Stimulated activated CD4-positive, alpha-beta T cell treated with anti-CD3 and anti-CD28 coated beads, Interleukin-1b, Interleukin-23, amount 100 ng/mL, for 24 hours (primary cell): ENCODE measurements at places on chromosomes 3 and 15.

DNA sequence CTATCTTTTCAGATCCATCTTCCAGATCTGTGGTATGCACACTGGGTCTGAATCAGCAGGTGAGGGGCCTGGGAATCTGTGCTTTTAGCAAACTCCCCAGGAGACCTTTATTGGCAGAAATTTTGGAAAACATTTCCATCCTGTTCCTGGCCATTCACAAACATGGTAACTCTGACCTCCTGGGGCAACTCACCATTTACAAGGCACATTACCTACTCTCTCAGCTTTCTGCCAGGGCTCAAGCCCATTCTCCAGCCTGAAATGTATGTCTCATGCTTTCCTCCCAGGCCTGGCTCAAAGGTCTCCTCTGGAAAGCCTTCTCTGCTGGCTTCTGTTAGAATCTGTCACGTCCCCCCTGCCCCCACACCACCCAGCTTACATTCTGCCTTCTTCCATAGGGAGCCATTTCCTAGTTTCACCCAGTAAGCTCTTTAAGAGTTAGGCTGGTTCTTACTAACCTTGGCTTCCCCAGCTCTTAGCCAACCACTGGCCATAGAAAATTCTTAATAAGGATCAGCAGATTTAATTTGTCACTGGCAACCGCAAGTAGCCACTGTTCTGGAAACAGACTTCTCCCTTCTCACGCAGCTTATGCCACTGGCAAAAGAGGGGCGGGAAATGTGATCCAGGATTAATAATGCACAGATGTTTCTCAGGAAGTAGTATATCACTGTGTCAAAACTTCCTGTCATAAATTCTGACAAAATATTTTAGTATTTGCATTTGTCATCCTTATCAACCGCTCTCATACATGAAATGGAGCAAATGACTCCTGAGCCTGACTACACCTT is 55.0 kb downstream of the RORA start:
- no peak for DNase-seq

DNA sequence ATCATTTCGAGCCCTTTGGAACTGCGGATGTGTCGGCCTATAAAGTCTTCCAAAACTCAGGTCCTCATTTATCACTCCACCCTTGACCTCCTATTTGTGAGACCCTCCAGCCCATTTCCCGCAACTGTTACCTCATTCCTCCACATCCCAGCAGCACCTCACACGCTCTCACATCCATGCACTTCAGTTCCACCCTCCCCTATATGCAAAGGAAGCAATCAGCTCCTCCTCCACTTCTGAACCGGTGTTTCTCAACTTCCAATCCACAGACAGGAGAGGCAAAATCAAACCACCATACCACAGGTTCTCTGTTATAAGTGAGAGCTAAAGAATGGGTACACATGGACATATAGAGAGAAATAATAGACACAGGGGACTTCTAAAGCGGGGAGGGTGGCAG is 36.7 kb upstream of the MECOM start:
- no peak for DNase-seq

DNA sequence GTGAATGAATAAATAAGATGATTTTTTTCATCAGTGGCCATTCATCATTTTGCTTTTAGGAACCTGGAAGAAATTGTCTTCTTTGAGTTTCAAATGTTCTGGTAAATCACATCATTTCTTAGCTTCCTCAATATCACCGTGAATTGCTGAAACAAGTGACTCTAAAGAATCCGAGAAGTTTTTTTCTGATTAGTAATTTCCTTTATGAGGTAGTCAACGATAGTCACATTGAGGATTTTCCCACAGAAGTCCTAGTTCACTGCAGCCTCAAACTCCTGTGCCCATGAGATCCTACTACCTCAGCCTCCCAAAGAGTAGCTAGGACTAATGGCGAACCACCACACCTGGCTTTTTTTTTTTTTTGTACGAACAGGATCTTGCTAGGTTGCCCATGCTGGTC is 3.6 kb upstream of the TMPRSS7 start:
- DNase-seq, result no peak

GRCh38 chr15:69075440-69075839 is 60.9 kb downstream of the NOX5 start:
- DNase-seq, result no peak

GRCh38 chr3:53719796-53720195 is 126.4 kb downstream of the CHDH start:
- DNase-seq, result no peak

DNA sequence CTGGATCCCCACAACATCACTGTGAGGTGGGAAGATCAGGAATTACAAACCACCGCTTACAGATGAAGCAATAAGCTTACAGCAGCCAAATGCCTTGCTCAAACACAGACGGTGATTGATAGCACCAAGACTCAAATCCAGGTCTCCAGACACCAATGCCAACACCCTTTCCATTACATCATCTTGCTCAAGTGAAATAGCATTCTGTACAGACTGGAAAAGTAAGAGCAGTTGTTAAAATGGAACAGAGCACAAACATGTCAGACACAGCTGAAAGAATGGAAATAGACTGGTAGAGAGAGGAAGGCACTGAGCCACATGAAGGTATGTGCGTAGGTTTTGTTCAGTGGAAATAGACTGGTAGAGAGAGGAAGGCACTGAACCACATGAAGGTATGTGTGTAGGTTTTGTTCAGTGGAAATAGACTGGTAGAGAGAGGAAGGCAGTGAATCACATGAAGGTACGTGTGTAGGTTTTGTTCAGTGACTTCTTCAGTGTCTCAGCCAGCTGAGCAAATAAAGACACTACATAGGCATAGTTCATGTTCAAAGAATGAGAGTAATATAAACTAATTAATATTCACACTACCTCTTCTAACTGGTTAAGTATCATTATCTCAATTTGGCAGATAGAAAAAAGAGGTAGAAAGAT is 15.6 kb downstream of the CLDN1 start:
- DNase-seq, result no peak

GRCh38 chr3:69199942-69200341 is 77.5 kb upstream of the LMOD3 start:
- no peak for DNase-seq

GRCh38 chr3:33642806-33643205 is 75.2 kb downstream of the CLASP2 start:
- DNase-seq, result no peak

DNA sequence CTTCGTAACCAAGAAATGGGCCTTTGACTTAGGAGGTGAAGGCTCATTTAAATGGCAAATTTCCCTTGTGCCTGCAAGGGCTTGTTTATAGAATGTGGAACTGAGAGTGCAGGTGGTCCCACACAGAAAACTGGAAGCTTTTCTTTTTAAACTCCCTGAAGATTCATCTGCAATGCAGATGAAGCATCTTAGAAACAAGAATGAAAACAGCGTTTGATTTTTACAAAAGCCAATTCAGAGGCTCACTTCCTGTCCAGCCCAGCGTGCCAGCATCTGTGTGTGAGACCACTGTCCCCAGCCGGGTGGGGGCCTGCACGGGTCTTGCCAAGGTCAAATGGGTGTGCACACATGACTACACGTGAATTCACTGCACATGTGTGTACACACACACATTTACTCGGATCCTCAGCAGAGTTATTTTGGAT is 94.7 kb downstream of the LINGO1 start:
- no peak for DNase-seq

- no peak for DNase-seq
Observed at GRCh38 chr3:129888771-129889170, 4.7 kb downstream of the TMCC1 start.

- no peak for DNase-seq
Observed at GRCh38 chr15:64915518-64916227, 4.0 kb downstream of the ANKDD1A start.

DNA sequence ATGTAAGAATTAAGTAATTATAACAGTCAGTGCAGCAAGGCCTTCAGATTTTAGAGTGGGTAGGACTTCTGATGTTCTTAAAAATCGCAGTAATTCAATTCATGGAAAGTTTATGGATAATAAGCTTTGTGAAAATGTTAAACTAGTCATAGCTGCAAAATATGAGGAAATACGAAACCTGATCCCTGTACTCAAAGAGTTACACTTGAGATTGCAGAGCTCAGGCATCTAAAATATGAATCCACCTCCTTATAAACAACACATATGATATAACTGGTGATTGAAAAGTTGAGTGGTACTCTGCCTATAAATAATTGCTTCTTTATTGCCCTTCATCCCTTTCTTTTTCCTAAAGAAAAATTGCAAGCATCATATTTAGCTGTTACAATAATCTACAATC is 473.3 kb downstream of the OTOL1 start:
- DNase-seq, result no peak

GRCh38 chr3:31102196-31102879 is 207.9 kb upstream of the GADL1 start:
- DNase-seq, result no peak

- DNase-seq, result no peak
Observed at GRCh38 chr3:11552289-11553264, 91.1 kb downstream of the VGLL4 start.

GRCh38 chr15:69304182-69304545 is 5.5 kb downstream of the PAQR5 start:
- no peak for DNase-seq

DNA sequence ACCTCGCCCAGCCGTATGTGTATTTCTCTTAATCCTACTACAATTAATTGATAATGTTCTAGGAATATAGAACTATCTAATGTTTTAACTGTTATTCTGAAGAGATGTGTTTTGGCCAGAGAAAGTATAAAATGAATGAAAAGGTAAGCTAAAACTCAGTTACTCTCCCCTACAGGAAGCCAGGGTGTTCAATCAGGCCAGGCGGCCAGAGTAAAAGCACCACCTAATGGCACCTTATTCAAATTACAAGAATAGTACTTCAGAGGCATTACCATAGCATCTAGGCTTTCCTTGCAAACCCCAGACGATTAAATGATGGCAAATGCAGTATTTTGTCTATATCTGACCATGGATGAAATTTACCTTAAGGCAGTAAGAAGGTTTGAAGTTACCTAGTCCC is 10.4 kb downstream of the SLC12A8 start:
- no peak for DNase-seq

GRCh38 chr3:115986555-115987207 is 363.4 kb downstream of the GAP43 start:
- DNase-seq, result no peak

DNA sequence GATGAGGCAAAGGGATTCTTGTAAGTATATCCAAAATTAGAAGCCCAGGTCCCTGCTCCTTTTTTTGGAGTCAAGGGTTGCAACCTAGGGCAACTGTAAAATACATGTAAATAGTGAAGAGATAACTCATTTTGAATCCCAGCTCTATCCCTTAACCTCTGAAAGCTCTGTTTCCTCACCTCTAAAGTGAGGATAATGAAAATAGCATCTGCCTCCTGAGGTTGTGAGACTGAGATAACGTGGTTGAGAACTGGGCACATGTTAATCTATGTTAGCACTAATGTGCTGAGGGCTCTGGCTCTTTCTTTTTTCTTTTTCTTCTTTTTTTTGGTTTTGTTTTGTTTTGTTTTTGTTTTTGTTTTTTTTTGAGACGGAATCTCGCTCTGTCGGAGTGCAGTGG is 4.8 kb upstream of the NKTR start:
- DNase-seq, result no peak

DNA sequence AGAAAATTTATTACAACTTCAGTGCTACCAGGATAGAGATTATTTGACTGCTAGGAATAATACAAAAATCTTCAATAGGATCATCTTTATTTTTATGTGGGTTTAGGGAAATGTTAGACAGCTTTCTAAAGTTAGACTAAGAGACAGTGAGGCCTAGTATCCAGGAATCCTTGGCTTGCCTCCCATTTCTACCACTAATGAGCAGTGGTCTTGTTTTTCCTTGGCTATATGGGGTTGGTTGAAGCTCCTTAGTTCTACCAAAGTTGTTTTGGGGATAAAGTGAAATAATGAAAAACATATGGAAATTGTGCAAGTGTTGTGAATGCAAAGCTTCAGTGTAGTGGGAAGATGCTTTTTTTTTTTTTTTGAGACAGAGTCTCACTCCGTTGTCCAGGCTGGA is 16.8 kb downstream of the AP4E1 start:
- no peak for DNase-seq

GRCh38 chr3:64345371-64345770 is 120.1 kb upstream of the PRICKLE2 start:
- DNase-seq, result no peak

GRCh38 chr3:53764026-53764775 is 82.0 kb downstream of the CHDH start:
- DNase-seq, result no peak

DNA sequence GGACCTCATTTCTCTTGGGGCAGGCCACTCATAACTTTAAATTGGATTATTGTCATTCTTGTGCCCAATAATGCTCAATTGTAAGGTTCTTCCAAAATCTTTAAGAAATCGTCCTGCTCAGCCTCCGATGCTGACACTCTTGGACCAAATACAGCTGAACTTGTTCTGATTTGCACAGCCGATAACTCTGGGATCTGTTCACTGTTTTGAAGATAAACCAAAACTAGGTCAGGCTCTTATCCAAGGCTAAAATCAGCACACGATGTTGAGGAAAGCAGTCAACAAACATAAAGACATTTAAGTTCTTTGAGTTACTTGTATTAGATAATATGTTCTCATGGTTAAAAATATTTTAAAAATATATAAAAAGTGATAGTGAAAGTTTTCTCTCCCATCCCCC is 52.0 kb upstream of the NEO1 start:
- no peak for DNase-seq

GRCh38 chr3:64268926-64269325 is 43.7 kb upstream of the PRICKLE2 start:
- DNase-seq, result no peak

DNA sequence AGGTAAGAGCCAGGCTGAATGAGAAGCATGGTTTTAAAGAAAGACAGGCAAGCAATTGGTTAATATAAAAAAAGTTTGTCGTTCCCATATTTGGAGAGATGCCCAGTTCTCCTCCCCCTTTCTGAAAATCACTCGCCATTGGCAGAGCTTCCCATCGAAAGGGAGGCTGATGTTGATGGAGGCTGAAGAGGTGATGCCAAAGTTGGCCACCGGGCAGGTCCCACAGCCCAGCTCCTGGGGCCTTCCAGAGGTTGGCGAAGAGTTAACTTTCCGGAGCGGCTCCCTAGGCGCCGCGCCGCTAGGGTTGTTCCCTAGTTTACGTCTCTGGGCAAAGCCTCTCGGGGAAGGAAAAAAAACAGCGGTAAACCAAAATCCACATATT is 793 bp downstream of the PCOLCE2 start:
- DNase-seq, result no peak

GRCh38 chr3:179526482-179526881 is 36.2 kb upstream of the ACTL6A start:
- DNase-seq, result no peak

- DNase-seq, result no peak
Observed at GRCh38 chr3:196563721-196564225, 4.6 kb downstream of the WDR53 start.

DNA sequence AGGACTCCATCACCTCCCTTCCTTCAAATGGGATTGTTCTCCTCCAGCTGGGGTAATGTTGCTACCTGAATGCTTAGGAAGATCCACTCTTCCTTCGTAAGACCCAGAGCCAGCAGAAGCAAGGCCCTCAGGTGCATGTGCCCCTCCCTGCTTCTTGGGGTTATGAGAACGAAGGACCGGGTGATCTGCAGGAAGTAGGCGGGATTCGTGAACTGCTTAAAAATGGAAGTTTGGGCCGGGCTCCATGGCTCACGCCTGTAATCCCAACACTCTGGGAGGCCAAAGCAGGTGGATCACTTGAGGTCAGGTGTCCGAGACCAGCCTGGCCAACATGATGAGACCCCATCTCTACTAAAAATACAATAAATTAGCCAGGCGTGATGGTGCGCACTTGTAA is 8.0 kb downstream of the TLR9 start:
- DNase-seq, result no peak

- DNase-seq, result no peak
Observed at GRCh38 chr3:10340046-10340445, 19.1 kb upstream of the SEC13 start.

GRCh38 chr3:137026701-137027100 is 68.9 kb downstream of the IL20RB start:
- no peak for DNase-seq
